HEK293T (cell line): ENCODE measurements at places on chromosomes 3 and 15.

- no peak for DNase-seq
Observed at GRCh38 chr3:48140336-48140757, 47.9 kb downstream of the CDC25A start.

DNA sequence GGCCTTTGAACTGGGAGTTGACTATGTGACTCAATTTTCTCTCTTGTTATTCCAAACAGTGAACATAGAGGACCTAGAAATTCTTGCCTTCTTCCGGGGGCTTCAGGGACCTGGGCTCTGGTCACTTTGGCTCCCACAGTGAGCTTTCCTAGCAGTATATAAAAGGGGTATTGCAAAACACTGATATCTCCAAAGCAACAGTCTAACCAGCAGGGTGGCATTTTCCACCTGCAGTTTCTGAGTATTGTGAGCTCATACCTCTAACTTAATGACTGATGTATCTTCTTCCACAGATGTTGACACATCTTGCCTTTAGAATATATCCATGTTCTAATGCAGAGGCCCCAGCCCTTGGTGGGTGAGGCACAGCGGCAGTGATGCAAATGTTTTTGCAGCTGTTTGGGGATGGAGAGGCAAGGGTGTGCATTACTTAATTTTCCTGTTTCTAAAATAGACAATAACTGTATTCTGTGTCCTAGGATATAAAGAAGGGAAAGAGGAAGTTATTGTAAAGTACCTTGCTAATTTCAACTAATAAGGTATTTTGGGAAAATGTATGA, 45.7 kb upstream of the ADGRG7 start:
- no peak for DNase-seq

- DNase-seq, result no peak
Observed at GRCh38 chr3:148128136-148128535, 569.6 kb upstream of the AGTR1 start.

DNA sequence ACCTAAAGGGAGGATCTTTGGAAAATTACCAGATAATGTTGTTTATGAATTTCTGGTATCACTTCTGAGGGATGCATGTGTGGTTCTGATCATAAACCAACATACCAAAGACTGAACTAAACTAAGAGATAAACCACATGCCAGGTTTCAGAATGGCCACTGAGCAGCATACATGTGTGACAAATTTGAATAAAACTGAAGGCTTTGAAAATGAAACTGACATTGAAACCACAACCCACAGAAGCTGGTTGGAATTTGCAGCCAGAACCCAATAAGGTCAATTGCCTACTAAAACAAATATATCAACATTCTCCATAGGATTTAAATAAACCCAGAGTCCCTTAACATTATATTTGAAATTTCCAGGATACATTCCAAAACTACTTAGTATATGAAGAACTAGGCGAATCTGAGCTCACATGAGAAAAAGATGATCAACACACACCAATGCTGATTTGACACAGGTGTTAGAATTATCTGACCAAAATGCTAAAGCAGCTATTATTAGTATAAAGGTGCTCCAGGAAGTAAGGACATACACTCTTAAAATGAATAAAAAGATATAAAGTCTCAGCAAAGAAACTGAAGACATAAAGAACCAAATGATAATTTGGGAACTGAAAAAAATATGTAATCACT, 125.0 kb downstream of the ZNF280D start:
- no peak for DNase-seq

DNA sequence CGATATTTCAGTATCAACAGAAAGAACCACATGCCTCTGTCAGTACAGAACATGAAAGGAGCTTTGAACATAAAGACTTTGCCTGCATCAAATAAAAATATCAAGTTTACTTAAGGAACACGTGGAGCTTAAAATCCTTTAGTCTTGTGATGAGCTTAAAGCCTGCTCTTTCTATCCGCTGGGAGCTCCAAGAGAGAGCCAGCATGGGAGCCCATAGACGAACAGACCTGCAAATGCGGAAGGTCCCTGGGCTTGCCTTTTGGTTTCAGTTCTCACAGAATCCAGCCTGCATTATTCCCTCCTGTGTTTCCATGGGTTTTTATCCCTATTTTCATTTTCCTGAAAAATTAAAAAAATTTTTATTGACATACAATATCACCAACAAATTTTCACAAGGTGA, 530.6 kb upstream of the RGMA start:
- DNase-seq, result no peak

- no peak for DNase-seq
Observed at GRCh38 chr3:113204371-113204770, 7.0 kb upstream of the BOC start.

DNA sequence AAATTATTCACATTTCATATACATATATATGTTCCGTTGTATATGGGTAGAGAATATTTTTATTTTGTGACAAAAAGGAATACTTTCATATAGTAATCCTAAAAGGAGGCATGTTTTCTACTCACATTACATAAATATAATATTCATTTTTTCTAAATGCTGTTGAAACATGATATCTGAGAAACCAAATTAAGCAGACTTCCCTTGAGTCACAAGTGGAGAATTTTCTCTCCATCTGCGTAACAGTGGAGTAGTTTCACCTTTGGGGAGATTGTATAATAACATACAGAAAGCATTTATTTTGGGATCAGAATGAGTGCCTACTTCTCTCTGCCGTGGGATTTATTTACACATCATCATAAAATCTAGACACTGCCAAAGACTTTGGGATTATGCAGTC, 849.8 kb downstream of the NSUN3 start:
- DNase-seq, result no peak

DNA sequence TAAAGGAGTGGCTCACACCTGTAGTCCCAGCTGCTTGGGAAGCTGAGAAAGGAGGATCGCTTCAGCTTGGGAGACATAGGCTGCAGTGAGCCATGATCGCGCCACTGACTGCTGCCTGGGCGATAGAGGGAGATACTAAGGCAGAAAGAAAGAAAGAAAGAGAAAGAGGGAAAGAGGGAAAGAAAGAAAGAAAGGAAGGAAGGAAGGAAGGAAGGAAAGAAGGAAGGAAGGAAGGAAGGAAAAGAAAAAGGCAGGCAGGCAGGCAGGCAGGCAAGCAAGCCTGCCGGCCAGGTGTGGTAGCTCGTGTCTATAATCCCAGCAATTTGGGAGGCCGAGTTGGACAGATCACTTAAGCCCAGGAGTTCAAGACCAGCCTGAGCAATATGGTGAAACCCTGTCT, 15.3 kb downstream of the SLC28A1 start:
- no peak for DNase-seq

GRCh38 chr3:159732172-159733111, 256.2 kb upstream of the IL12A start:
- DNase-seq, result peak; percentile 22

DNA sequence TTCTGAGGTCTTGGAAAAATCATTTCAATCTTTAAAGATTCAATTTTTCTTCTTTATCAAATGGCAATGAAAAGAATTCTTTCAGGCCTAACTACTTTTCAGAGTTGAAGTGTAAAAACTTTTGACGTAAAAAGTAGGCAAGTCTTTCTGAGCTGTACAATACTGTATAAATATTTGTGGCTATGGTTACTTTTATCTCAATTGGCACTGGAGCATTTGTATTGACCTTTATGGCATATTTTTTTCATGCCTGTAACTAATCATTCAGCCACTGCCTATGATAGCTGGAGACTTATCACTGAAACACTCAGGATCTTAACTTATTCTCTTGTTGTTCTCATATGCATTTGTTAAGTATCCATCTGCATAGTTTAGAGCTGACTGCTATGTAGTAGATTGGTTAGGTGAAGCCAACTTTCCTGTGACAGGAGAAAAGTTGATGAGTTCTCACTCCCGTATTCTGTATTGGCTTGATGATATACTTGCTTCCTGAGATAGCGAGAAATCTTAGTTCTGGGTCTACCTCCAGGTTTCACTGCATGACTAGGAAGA, 290.4 kb upstream of the TBL1XR1 start:
- no peak for DNase-seq

GRCh38 chr3:148991219-148992026, at the start of gene GYG1:
Gene GYG1, plus strand, starts transcription at chr3:148991540. Its CDS starts 101 bp downstream, at chr3:148991641.
- DNase-seq, result peak; percentile 87

GRCh38 chr3:182323898-182324297, 469.4 kb upstream of the ATP11B start:
- no peak for DNase-seq

GRCh38 chr3:20760981-20761380, 575.0 kb upstream of the SGO1 start:
- no peak for DNase-seq

- DNase-seq, result no peak
Observed at GRCh38 chr3:68467465-68467864, 464.9 kb downstream of the TAFA4 start.

DNA sequence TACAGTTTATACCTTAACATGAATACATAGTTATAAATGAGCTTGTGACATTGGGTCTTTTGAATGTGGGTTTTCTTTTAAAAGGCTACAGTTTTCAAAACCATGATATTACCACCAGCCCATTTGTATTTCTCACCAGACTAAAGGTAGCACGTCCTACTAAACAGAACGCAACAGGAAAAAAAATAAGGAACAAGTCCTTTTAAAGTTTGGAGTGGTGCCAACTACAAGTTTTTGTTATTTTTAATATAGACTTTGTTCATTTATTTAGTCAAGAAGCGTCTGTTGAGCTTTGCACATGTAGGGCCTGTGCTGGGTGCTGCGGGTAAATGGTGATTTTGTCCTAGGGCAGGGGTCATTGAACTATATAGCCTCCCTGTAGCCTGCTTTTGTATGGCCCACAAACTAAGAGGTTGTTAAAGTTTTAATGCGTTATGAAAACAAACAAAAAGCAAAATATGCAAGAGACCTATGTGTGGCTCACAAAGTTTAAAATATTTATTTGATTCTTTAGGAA, 164.4 kb downstream of the GHSR start:
- DNase-seq, result no peak

DNA sequence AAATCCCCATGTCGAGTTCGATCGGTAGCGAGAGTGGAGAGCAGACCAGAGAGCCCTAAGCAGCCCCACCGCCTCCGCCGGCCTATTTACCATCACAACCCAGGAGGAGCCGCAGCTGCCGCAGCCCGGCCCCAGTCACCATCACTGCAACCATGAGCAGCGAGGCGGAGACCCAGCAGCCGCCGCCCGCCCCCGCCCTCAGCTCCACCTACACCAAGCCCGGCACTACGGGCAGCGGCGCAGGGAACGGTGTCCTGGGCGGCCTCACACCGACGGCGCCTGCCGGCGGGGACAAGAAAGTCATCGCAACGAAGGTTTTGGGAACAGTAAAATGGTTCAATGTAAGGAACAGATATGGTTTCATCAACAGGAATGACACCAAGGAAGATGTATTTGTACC, 89.5 kb upstream of the TPM1 start:
- no peak for DNase-seq

GRCh38 chr3:31908391-31909097, 72.5 kb downstream of the OSBPL10 start:
- DNase-seq, result no peak
